ENCODE measurements at places on chromosomes 7 and 10. TPM values are rescaled to one million over a fixed set of nuclear protein-coding genes. Genes with fewer than 3 reads are reported as not detected.

GNGT1 gene
- not detected for polyA plus RNA-seq

SP8 gene
- polyA plus RNA-seq = not detected

SRI gene
- 77.2 TPM for polyA plus RNA-seq

ORAI2 gene
- polyA plus RNA-seq = 12.0 TPM

HACD1 gene
- 124 TPM for polyA plus RNA-seq

DNA sequence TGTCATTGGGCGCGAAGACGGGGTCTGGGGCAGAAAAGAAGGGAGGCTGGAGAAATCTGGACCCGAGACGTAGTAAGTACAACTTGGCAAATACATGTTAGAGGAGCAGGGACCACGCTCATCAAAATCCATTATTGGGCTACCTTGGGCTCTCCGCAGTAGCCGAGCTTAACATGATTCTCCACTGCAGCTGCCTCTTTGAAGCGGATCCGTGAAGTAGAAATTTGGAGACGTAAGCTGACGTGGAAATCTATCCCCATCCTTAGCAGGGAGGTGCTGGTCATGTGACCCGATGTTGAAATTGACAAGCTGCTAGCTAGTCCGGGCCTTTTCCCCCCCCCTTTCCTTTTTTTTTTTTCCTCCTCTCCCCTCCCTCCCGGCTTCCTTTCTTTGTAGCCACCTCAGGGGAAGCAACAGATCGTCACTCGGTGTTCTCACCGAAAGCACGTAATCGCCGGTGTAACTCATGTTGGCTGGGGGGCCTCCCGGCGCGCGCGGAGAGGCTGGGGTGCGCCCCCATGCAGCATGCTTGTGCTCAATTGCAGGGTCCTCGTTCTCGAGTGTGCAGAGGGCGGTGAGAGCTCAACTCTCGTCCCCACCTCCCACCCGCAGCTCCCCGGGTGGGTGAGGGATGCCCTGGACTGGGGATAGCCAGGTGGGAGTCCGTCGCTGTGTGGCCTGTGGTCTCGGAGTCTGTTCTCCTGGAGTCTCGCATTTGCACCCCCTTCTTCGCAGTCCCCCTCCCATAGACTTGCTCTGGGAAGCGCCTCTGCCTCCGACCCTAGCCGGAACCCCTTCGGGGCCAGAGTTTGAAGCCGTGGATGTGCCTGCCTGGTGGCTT is at the start of gene HOXA11:
HOXA11 (minus strand) TSS at position 220 of the 841 bp plus-strand sequence; CDS start at position 132, 88 bp downstream.
- peak; percentile 95 for DNase-seq

GRCh38 chr7:105532709-105533460 is 884 bp downstream of the RINT1 start:
- no peak for DNase-seq

- DNase-seq = no peak
These were observed 20.4 kb downstream of the PPP2R2D start for GRCh38 chr10:131921184-131921583.

- no peak for DNase-seq
These were observed 434.0 kb downstream of the INHBA start for GRCh38 chr7:41268878-41269277.

- no peak for DNase-seq
These were observed 437.2 kb downstream of the MDFIC start for GRCh38 chr7:115359119-115359518.

GRCh38 chr7:78080241-78080640 is 281.7 kb downstream of the PHTF2 start:
- no peak for DNase-seq

GRCh38 chr10:55203874-55204273 is 402.8 kb upstream of the PCDH15 start:
- DNase-seq = no peak

DNA sequence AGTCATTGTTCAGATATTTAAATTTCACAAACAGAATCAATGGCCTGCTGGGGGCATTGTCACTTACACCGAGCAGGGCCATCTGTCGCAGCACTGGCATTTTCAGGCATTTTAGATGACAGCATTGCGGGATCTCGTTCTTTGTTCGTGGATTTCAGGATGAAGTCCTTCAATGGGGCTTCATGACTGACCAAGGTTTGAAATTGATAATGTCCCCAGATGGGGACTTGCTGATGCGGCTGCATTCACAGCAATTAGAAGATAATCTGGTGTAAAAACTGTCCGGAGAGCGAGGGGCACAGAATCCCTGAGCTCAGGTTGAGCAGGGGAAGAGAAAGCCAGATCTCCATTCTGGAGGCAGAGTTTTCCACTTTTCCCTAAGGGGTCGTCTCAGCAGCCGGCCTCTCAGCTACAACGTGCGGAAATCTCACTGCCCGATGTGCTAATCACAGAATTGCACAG is 1.9 kb upstream of the C7orf33 start:
- DNase-seq = no peak

DNA sequence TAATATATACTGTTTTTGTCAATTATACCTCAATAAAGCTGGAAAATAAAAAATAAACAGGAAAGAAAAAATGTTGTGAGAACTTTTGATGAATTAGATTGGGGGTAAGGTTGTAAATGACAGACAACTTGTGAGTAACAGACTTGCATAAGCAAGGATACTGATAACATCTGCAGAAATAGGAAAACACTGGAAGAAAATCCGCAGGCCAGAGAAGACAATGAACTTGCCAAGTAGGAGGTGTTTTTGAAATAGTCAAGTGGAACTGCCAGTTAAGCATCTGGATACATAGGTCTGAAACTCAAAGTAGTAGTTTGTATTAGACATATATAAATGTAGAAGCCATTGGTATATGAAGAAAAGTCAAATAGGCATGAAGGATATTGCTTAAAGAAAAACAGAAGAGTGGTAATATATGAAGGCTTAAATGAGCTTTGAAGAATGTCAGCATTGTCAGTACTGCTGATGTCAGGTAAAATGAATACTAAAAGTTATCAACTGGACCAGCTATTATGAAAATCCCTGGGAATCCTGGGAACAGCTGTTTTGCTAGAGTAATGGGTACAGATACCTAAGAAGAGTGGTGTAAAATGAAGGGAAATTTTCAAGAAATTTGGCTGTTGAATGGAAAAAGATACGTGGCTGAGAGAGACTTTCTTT is 58.7 kb downstream of the DNAJC1 start:
- DNase-seq = peak; percentile 19

GRCh38 chr7:37698782-37699181 is 15.2 kb downstream of the GPR141 start:
- DNase-seq = no peak

DNA sequence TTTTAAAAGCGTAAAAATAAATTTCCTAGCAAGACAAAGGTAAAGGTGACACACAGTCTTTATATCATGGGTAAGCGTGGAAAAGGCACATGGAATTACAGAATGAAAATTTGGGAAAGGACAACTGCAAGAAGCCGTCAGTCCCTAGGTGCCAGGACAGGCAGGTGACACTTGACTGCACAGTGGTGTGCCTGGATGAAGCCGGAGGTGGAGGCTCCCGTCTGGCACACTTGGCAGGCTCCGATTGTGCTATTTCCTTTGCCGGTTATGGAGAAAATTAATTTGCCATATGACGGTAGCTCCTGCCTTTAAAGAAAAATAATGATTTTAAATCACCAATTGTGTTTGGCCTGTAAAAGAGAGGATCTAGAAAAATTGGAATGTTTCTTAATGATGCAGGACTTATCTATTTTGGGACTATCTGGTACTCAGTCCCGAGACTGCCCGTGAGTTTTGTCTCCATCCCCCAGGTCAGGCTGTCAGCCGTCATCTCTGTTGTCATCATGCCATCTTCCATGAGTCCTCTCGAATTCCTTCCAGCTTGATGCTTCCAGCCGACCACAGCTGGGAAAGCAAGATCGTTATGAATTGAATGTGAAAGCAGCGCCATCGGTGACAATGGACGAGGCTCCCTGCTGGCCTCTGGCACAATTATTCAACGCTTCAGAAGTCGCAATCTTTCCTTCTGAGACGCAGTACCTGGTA is 56.2 kb upstream of the MGMT start:
- peak; percentile 74 for DNase-seq

DNA sequence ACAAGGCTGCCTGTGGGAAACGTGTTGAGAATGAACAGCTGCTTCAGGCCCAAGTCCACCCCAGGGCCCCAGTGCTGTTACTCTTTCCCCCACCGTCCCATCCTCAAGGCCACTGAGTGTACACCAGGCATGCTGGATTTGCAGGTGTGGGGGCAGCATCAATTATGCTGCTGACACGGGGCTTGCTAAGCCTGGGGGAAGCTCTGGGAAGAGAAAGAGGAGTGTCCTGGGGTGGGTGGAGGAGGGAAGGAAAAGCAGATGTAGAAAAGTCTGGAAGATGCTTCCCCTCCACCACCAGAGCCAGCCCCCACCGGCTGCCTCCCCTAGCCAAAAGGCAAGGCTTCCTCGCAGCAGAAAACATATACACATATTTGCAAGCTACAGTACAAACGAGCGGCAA is 153.9 kb downstream of the CDH23 start:
- DNase-seq = peak; percentile 76

- peak; percentile 42 for DNase-seq
These were observed 765 bp downstream of the CCAR1 start for GRCh38 chr10:68721673-68722335.

GRCh38 chr7:89477991-89478390 is 676.3 kb upstream of the STEAP1 start:
- no peak for DNase-seq

- DNase-seq = no peak
These were observed 320.9 kb upstream of the NPSR1 start for GRCh38 chr7:34337163-34337562.

GRCh38 chr10:6445671-6446316 is 134.3 kb downstream of the PRKCQ start:
- DNase-seq = peak; percentile 75

- no peak for DNase-seq
These were observed 2.5 kb downstream of the VSTM4 start for GRCh38 chr10:49112851-49113250.

All from muscle of leg (tissue), 16 donors.